SJSA1 (cell line): ENCODE measurements at places on chromosomes 13 and 19.

DNA sequence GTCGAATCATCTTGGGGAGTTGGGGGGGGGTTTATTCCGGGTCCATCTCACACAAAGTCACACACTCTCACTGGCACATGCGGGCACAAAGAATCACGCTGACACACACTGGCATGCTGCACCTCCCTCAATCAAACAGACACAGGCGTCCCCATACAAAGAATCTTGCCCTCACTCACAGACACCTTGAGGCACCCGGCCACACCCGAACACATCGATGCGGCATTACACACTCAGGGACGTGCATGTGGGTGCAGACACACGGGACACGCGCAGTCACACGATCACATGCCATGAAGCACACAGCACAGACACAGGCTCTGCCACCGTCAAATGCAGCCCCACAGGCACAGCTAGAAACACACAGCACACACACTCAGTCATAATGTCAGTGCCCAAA, 7.8 kb downstream of the NFIX start:
- H3K4me3 ChIP-seq: no peak overlapping the region
- H3K36me3 ChIP-seq: peaks cover 4% of the 10 kb centered on the region
- no peaks in the 10 kb centered on the region for H3K27me3 ChIP-seq
- no peak for DNase-seq
- H3K27ac ChIP-seq: no peak overlapping the region

GRCh38 chr13:113579686-113580085, 4.9 kb upstream of the TFDP1 start:
- H3K36me3 ChIP-seq: no peaks in the 10 kb centered on the region; the same call in 1 of the 2 replicates
- no peak overlapping the region for H3K27ac ChIP-seq
- no peak for DNase-seq
- H3K27me3 ChIP-seq: no peaks in the 10 kb centered on the region; the same call in 1 of the 2 replicates

- no peaks in the 10 kb centered on the region for H3K4me1 ChIP-seq
- H3K27me3 ChIP-seq: 0 out of 2 replicates have a peak, but pooled peaks cover 3% of the 10 kb centered on the region
- no peak for DNase-seq
- H3K4me3 ChIP-seq: no peak overlapping the region
- no peaks in the 10 kb centered on the region for H3K36me3 ChIP-seq
- no peak overlapping the region for H3K27ac ChIP-seq
These were observed 320.3 kb upstream of the EDNRB start for GRCh38 chr13:78238911-78239310.

DNA sequence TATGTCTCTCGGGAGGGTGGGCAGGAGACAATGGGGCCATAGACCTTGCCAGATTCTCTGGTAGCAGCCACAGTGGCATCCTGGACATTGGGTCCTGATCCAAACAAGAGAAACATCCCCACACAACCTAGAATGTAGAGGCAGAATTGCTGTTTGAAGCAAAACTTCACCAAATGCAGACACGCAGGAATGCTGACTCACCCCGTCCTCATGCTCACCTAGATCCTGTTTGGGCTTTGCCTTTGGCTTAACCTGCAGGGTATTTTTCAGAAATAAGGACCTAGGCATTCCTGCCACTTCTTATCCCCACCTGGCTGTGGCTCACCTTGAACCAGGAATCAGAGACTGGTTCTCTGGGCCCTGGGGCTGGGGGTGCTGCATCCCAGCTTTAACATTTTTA, 7.3 kb downstream of the TBC1D17 start:
- H3K27me3 ChIP-seq: no peaks in the 10 kb centered on the region
- H3K36me3 ChIP-seq: peaks cover 47% of the 10 kb centered on the region
- no peak overlapping the region for H3K4me3 ChIP-seq
- H3K4me1 ChIP-seq: no peaks in the 10 kb centered on the region
- DNase-seq: no peak
